ENCODE measurements at places on chromosomes 2 and 18.
A peak's percentile ranks its signal among the peaks of the same experiment; 100 is the strongest.

- no peak for DNase-seq
Observed at GRCh38 chr18:45373286-45373880, 241.9 kb upstream of the SLC14A2 start.

- DNase-seq = no peak
Observed at GRCh38 chr18:1438458-1438910, 533.8 kb downstream of the ADCYAP1 start.

- no peak for DNase-seq
Observed at GRCh38 chr2:57809230-57809629, 237.4 kb upstream of the VRK2 start.

DNA sequence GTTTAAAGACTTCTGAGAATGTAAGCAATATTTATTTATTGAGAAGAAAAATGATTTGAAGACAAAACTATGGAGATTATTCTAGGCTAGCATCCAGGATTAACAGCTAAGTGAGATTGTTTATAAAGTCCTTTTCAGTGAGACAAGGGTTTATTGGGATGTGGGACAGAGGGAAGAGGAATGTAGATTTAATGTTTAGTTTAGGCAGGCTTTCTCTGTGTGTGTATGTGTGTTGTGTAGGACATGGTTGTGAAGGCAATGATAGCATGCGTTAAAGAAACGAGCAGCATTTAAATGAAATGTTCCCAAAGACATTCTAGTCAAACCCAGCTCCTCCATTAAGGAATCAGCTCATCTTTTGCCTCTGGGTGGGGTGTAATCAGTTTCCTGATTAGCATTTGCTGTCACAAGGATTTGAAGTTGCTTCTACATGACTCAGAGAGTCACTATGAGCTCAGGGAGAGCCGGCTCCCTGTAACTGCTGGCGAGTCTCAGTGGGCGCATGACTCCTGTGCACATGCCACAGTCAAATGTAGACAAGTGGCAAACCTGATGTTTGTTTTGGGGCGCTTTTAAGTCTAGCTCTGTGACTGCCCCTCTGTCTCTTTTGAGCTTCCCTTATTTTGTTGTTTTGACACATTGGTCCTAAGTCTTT is 442.2 kb upstream of the CELF4 start:
- no peak for DNase-seq

DNA sequence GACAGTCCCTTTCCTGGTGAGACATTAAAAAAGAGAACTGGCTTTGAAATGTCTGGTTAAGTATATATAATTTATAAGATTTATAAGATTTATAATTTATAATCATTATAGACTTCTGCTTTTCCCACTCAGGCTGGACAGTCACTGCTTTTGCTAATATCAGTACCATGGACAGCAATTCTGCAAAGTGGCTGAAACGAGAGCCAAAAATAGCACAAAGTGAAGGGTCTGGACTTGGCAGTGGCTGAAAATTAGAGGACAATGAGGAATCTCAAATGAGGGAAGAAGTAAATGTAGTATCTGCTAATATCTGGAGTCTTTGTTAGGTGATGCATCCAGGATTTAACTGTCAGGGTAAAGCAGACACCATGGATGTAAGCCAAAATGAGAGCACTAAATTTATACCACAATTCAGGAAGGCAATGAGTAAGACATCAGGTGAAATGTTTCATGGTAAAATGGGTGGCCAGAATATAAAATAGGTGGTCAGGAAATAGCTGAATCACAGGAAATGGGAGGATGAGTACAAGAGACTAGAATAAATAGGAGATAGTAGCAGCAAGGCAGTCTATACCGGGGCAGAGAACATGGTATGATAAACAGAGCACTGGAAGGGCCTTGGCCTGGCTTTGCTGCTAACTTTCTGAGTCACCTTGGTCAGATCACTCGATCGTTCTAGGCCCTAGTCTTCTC is 39.6 kb upstream of the BOD1L2 start:
- peak; percentile 17 for DNase-seq

- DNase-seq = no peak
Observed at GRCh38 chr18:37343542-37343851, 222.1 kb downstream of the CELF4 start.

GRCh38 chr2:230891509-230891908 is 26.8 kb downstream of the ITM2C start:
- DNase-seq = no peak

DNA sequence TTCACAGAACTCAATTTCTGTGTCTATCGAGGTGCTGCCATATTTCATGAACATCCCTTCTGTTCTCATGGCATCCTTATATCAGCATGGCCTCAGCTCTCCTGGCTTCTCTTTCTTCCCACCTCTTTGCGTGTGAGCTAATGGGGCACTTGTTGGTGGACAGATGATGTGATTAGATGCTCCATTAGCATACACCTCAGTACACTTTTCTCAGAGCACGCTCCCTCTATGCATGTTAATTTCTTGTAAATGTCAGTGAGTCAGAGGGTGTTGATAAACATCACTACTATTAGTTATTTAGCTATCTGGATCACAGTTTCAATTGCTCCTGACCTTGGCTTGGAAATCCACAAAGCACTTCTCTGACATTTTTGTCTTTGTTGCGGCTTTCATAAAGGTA is 159.4 kb downstream of the CD8B2 start:
- DNase-seq = no peak

- DNase-seq = no peak
Observed at GRCh38 chr2:127183771-127184170, 36.3 kb downstream of the CYP27C1 start.

GRCh38 chr2:232477751-232478510 is 9.7 kb downstream of the ECEL1 start:
- no peak for DNase-seq

DNA sequence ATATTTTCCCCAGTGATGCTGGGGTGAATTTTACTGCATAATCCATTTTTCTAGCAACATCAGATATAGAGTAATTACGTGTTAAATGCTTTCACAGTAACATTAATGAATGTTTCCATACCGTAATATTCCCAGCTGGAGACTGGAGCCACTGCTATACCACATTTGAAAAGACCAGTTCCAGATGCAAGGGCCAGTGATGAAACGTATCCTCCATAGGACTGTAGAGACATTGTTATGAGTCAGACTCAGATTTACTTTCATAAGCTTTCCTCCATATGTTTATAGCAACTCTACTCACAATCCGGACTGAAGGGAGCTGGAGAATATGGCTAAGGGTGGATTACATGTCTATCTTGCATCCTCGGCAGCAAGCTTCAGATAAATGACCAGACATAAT is 22.7 kb upstream of the GCG start:
- no peak for DNase-seq

DNA sequence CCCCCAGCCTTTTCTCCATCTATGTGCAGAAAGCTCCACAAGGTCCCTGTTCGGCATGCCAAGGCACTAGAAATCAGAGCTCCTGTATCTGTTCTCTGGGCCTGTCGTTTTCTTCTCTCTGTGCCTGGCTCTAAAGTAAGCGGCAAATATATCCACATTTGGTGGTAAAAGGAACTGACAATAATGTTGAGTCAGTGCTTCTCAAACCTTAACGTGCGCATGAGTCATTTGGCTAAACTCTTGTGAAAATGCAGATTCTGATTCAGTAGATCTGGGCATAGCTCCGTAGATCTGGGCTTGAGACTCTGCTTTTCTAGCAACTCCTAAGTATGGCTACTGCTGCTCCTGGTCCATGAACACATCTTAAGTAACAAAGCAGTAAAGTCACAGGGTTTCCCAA is 16.5 kb upstream of the ACSL3 start:
- no peak for DNase-seq

GRCh38 chr2:177692783-177693269 is 300.3 kb downstream of the AGPS start:
- DNase-seq = no peak

- no peak for DNase-seq
Observed at GRCh38 chr2:25711675-25712354, 38.4 kb upstream of the DTNB start.

DNA sequence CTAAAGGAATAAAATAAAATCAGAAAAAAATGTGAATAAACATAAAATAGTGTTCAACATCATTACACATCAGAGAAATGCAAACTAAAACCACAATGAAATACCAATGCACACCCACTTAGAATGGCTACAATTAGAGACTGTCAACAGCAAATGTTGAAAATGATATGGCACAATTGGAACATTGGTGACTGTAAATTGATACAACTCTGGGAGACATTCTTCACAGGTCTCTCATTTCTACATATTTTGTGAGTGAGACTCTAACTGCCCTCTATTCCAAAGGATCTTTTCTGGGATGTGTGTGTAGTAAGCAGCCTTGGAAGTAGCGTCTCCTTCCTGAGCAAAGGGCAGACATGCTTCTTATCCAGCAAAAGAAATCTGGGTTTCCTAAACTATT is 323.0 kb downstream of the FBXO15 start:
- no peak for DNase-seq

DNA sequence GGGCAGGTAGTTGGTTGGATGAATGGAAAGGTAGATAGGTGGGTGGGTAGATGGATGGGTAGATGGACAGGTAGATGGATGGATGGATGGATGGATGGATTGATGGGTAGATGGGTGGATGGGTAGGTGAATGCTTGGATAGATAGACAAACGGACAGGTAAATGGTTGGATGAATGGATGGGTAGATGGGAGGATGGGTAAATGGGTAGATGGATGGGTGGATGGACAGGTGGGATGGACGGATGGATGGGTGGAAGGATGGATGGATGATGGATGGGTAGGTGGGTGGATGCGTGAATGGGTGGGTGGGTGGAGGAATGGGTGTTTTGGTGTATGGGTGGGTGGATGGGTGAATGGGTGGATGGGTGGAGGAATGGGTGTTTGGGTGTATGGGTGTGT is 50.1 kb upstream of the ASAP2 start:
- DNase-seq = no peak

DNA sequence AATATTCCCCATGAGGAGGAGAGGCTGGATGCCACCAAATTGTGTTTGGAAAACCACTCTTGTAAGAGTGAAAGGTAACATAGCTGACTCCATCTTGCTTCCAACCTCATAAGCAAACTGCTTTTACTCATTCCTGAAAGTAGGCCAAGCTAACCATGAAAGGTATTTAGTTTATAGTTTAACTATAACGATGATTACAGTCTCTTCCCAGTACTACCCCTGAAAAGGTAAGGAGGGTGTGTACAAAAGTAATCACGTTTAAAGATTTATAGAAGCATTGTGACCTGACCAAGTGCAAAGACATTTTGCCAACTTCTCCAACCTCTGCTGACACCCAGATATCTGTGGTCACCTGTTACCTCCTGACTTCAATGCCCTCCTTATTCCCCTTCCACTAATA is 122.6 kb downstream of the CD8B2 start:
- DNase-seq = no peak

DNA sequence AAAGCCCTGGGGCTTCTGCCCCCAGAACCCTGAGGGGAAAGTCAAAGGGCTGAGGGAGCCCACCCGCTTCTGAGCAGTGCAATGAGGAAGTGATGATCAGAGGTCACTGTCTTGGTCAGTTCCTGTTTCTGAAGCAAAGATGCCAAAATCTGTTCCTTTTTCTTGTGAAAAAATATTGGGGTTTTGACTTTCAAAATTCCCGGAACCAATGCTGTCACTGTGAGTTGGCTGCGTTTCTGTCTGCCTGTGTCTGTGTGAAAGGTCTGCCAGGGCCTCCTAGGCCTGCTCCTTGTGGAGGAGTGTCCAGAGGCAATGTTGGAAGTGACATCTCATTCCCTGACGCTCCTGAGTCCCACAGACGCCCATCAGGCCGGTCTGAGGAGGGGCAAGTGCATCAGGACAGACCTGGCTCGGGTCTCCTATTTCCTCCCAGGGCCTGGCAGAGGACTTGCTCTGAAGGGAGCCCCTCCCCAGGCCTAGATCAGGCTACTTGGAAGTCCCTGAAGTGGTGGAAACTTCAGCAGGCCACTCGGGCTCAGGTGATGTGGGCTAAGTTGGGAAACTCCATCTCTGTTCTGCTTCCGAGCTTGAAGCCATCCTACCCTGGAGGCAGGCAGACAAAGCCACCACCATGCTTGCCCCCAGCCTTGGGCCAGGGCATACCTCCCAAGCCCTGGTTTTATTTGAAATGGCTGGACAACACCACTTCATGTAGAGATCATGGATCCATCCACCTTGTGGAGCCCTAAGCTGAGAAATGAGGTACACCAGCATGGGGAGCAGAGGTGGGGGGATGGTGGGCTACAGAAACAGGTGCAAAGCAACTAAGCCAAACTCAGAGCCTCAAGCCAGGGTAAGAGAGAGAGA is 51.0 kb downstream of the PKDCC start:
- peak; percentile 31 for DNase-seq

- DNase-seq = no peak
Observed at GRCh38 chr18:11885278-11885947, 22.7 kb downstream of the MPPE1 start.

DNA sequence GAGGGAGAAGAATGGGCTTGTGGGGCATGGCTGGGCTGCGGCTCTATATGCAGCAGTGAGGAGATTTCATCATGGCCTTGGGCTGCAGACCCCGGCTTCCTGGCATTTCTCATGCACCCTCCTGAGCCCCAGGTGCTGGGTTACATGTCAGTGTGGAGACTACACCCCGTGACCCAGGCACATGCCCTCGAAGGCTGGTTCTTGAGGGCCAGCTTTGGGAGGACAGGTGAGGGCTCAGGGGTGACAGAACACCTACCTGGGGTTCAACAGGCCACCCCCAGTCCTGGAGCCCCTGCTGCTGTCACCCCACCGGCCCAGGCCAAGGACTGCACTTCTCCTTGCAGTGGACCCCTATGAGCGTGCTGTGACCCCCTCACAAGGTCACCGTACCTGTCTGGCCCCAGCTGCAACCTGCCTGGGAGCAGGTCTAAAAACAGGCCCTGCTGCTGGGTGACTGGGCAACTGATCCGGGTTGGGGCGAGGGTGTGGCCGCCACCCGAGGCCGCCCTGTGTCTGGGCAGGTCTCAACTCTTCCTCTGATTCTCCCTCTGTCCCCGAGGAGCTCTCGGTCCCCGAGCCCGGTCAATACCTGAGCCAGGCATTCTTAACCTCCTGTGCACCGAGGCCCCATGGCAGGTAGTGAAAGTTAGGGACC is 94.8 kb upstream of the OTOS start:
- DNase-seq = peak; percentile 11

DNA sequence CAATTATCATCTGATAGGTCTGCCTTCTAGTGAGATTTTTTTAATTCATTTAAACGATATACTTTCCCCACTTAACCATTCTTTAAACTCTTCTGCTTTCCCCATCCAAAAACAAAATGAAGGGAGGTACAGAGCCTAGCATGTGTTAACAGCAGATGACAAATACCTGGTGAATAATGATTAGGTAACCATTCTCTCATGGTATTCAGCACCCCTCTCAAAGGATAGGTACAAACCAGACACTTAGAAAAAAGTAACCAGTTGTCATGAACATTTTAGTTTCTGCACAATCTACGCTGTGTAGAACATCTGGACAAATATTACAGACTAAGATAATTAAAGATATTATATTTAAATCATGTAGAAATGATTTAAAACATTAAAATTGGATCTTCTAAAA is 56.3 kb downstream of the DNAH7 start:
- no peak for DNase-seq

GRCh38 chr2:241413929-241414580 is 58.0 kb downstream of the FARP2 start:
- DNase-seq = no peak

DNA sequence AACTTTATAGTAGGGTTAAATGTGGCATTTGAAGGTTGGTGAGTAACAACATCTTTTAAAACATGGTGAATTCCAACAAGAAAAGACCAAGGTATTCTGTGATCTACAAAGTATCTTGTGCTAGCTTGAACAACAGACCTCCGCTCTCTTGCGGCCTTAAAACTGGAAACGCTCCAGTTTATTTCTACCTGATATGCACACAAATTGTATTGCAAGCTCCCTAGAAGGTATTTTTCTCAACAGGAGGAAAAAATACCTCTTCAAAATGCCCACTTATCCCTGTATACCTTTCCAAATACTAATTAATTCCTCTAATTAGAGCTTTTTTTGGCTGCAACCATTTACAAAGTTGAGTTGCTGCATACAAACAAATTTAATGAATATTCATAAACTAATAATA is 69.5 kb downstream of the KCNH7 start:
- DNase-seq = no peak

All from testis (tissue), 5 donors.